ENCODE measurements at places on chromosomes 1 and 21.

- no peak for DNase-seq
These were observed 3.6 kb upstream of the RD3 start for GRCh38 chr1:211495584-211495983.

DNA sequence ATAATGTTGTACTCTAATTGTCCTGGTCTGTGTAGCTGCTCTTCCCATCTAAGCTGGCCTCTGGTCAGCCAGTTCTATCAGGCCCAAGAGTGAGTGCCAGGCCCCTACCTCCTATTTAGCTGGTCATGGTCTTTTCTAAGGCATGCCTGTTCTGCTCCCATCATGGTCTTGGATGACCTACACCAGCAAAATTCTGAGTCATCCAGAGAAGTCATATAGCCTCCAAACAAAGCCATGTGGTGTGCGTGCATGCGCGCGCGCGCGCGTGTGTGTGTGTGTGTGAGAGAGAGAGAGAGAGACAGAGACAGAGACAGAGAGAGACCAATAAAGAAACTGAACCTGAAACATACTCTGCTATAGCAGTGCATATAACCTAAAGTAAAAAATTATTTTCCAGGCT, 254.4 kb downstream of the BRINP2 start:
- DNase-seq, result no peak

- no peak for DNase-seq
These were observed 148.6 kb downstream of the C1orf21 start for GRCh38 chr1:184535191-184535970.

- DNase-seq, result peak; percentile 74
These were observed 62.7 kb downstream of the DMAP1 start for GRCh38 chr1:44275991-44276405.

GRCh38 chr1:206455666-206456344, 14.5 kb upstream of the IKBKE start:
- peak; percentile 79 for DNase-seq

Measured in NCI-H1436 treated with DMSO at 0.1 percent for 48 hours (cell line).